ENCODE measurements at places on chromosomes 12 and 14.

DNA sequence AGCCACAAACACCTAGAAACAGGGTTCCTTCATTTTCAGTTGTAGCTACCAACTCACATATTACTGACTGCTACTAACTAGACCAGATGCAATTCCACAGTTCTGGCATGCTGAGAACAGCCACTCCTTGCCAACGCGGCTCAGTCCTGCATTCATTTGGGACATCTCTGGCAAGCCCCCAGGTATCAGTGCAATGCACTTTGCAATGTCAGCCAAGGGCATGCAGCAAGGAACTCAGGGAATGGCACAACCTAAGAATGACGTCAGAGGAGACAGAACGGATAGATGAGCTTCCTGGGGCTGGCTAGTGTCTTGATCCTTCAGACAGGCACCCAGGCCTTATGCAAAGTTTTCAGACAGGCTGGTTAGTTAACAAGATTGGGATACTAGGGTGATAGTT is 29.6 kb downstream of the MAP3K9 start:
- no peak for DNase-seq

- no peak for DNase-seq
Observed at GRCh38 chr14:50766338-50766886, 64.5 kb downstream of the NIN start.

- no peak for DNase-seq
Observed at GRCh38 chr12:21715386-21715785, 57.7 kb upstream of the LDHB start.

DNA sequence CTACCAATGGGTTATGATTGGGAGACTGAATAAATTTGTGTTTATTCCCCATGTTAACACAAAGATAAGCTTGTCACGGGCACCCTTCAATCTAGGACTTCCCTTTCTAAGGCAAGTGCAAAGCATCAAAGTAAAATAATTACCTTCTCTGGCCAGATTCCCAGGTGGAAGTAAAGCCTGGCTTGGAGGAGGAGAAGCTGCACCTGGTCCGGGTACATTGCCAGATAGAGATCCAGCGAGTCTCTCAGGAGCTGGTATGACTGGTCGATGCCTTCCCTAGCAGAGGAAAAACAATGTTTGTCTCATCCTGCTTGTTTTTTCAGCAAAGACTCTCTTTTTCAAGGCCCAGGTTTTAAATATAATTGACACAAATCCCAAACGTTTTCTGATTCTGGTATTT is 24.9 kb downstream of the FBXO21 start:
- no peak for DNase-seq

DNA sequence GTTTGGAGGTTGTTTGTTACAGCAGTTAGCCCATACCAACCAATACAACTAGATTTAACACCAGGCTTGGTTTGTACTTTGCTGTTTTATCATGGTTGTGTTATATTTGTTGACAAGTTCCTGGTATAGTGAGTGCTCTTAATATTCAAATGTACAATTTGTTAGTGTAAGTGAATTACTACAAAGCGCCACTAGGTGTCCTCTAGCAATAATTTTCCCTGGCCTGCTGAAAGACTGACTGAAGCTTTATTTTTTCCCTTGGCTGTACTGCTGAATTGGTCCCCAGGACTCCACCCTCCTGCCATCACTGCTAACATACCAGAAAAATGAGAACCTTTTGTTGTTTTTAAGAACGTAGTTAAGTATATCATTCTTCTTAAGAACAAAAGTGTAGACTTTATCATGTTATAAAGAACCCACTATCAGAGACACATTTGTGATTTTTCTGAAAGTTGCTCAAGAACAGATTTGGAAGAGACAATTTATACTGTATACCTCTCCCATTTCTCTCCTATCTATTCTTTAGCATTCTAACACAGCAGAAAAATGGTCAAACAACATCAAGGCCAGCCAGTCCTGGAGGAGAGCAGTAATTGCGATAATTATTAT is 75.3 kb upstream of the FAR2 start:
- DNase-seq, result peak; percentile 74

- DNase-seq, result no peak
Observed at GRCh38 chr12:129868575-129868974, 35.2 kb downstream of the TMEM132D start.

- DNase-seq, result peak; percentile 100
Observed at GRCh38 chr12:75960086-75960910, 71.3 kb downstream of the PHLDA1 start.

- no peak for DNase-seq
Observed at GRCh38 chr12:1587927-1588574, 6.3 kb downstream of the FBXL14 start.

DNA sequence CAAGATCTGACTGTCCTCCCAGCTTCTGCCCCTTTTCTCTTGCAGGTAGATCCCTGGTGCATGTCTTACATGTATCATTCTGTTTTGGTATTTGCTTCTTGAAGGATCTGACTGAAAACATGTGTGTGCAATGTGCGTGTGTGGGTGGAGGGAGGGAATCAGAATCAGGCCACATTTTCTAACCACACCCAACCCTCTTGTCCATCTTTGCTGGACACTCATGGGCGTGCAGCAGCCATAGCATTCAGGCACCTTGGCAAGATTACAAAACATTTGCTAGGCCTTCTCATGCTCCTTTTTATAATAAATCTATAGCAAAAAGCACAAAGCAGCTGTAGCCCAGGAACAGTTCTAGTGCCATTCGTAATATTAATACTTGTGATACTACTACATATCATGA is 233.6 kb upstream of the E2F7 start:
- no peak for DNase-seq

- peak; percentile 56 for DNase-seq
Observed at GRCh38 chr12:31205054-31205453, 120.9 kb downstream of the SINHCAF start.

DNA sequence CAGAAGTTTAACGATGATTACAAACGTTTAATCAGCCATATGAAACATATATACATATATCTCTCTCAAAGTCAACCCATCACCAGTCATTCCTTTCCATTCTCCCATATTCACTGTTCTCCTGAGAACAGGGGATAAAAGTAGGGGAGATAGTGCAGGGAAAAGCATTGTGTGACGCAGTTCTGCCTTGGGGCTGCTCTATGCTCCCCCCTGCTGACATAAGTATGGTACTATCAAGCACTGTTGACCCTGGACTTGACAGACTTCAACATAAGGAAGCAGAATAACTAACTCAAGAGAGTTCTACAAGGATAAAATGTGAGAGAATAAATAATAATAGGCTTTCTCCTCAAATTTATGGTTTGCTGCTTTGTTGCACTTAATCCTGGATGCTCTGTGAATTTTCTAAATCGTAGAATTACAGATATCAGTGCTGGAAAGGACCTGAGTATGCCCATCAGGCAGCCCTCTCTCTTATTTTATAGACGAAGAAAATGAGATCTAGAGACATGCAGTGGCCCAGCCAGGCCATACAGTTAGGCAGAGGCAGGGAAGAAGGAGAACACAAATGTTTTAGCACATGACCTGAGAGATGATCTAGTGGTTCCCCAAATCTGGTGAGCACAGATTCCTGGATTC is 87.2 kb downstream of the SCN8A start:
- peak; percentile 64 for DNase-seq

- no peak for DNase-seq
Observed at GRCh38 chr14:68734231-68734732, 58.6 kb downstream of the ZFP36L1 start.

- DNase-seq, result no peak
Observed at GRCh38 chr12:105915997-105916759, 222.6 kb downstream of the NUAK1 start.

DNA sequence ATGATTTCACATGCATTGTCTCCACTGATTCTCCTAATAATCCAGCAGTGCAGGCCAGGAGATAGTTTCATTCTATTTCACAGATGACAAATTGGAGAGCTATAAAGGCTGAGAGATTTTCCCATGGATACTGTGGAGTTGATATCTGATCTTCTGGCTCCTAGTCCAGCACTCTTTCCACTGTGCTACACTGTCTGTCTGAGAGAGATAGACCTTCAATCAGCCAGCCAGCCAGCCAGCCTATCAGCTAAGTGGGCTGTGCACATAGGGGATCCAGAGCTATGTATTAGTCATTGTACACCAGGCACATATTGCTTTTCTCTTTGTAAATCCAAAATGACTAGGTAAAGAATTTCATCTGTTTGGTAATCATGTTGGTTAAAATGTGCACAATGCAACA is 91.8 kb upstream of the ATP2B1 start:
- no peak for DNase-seq

DNA sequence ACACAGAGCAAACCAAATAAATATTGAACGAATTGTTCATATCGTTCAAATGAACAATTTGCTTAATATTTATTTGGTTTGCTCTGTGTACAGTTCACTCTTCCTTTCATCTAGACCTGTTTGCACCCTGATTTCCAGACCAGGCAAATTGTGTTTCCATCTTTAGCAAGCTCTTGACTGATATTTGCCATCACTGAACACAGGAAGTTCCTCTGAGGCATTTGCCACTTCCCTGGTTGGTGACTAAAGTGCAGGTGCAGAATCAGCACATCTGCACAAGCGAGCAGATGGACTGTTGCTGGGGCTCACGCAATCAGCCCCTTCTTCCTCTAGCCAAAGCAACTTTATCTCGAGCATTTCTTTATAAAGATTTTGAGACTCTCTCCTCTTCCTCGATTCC is 112.9 kb downstream of the DAAM1 start:
- DNase-seq, result no peak

- DNase-seq, result peak; percentile 44
Observed at GRCh38 chr14:62162998-62163589, 400.9 kb downstream of the SNAPC1 start.

DNA sequence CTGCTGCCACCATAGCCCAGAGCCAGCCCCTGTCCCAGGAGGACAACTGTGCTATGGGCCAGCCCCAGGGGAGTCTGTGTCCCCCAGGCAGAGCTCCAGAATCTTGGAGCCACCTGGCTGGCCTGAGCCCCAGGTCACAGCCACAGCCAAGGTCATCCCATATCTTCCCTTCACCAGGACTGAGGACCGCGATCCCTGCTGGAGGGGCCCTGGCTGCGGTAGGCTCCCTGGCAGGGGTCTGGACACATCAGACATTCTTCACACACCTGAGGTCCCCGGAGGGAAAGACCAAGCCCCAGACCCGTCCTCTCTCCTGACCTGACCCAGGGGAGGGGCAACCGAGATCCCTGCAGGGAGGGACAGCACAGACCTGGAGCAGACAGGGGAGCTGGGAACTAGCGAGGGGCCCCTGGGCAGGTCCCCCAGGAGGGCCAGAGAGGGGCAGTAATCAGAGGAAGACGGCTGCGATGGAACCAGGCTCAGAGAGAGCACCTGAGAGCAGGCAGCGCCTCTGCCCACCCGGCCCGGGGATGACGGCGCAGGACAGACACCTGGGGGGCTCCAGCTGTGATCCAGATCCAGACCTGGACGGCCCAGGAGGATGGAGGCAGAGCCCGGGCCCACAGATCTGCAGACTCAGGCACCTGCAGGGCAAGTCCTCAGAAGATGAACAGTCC is 103.2 kb upstream of the EIF5 start:
- DNase-seq, result no peak

DNA sequence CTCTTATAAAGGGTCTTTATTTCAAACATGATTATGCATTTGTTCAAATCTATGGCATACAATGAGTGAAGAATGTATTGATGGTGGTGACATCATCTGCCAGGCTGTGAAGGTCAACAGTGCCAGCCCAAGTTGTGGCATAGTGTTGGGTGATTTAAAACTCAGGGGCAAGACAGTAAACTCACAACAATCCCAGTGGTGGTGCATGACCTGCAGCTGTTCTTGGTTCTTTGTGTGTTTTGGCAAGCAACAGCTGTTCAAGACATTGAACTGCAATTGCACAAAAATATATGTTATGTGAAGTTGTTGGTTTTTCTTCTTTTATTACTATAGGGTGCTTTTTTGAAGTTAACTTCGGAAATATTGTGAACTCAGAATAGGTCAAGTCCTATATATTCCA is 851.6 kb downstream of the NRXN3 start:
- DNase-seq, result no peak

DNA sequence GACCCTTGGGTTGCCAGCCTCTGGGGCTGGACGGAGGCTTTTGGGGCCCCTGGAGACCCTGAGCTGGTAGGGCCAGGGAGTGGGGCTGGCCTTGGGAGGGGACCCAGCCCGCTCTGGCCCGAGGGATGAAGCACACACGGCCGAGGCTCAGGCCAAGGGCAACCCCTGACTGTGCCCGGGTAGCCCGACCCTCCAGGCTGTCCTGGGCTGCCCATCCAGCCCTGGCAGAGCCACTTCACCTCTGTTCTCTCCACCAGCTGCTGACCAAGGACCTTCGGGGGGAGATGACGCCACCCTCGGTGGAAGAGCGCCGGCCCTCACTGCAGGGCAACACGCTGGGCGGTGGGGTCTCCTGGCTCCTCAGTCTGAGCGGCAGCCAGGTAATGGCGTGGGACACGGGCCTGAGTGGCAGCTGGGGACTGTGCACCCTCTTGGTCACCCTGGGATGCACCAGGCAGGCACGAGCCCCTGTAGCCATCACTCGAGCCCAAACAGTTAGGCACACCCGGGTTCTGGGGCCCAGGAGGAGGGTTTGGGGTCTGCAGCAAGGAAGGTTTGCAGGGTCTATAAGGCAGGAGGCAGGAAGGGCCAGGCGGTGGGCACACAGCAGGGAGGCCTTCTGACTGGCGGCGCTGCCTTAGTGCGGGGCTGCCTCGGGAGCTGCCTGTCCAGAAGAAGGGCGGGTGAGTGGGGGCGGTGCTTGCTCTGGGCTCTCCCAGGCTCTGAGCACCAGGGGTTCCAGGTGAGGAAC is 19.7 kb downstream of the ASPG start:
- no peak for DNase-seq

DNA sequence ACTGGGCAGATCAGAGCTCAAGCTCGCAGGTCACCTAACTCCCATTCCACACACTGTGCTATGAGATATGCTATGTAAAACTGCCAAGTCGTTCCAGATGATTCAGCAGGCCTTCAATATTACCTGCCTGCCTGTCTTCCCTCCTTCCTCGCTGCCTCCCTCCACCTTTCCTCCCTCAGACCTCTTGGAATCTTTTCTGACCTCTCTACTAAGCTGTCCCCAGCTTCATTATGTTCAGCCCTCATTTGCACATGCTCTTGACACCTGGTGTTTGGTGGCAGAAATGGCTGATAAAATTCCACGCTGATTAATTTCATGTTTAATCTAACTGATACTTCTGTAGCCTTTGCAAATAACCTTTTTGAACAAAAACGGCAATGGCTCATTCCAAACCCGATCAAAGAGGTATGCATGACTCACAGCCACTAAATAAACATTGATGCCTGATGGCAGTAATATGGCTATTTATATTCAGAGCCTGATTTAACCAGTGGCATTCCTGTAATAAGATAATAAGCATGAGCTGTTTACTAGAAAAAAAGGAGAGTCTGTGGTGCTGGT is 130.8 kb upstream of the EGLN3 start:
- DNase-seq, result peak; percentile 93

DNA sequence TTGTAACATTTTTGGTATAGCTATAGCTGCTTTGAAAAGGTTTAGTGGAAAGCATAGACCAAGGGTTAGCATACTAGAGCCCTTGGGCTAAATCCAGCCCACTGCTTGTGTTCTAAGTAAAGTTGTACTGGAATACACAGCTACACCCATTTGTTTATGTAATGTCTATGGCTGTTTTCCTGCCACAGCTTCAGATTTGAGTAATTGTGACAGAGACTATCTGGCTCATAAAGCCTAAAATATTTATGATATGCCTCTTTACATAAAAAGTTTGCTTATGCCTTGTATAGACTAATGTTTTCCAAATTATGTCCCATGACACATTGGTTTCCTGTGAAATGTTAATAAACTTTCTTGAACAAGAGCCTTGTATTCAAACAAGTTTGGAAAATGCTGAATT is 234.8 kb upstream of the ATP2B1 start:
- no peak for DNase-seq

Measured in SW480 (cell line).